ENCODE measurements at places on chromosomes 7 and 10. TPM values are rescaled to one million over a fixed set of nuclear protein-coding genes. Genes with fewer than 3 reads are reported as not detected.
A peak's percentile ranks its signal among the peaks of the same experiment; 100 is the strongest.

GRCh38 chr7:75621124-75621523 lies 117.6 kb downstream of the HIP1 start:
- DNase-seq, result no peak

DNA sequence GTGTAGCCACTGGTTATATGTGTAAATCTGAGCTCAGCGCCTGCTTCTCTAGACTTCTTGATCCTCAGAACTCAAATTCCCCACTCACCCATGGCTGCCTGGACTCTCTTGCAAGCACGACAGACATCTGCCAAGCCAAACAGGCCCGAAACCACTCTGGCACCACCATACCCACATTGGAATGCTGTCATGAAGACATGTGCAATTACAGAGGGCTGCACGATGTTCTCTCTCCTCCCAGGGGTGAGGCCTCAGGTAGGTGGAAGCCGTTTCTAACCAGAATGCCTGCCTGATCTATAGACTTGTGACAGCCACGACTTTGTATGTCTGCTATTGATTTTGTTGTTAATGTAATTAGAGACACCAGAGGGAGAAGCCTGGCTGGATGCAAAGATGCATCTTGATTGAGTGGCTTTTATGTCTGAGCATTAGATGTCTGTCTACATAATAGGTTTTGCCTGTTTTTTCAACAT lies 4.0 kb downstream of the BAMBI start:
- DNase-seq, result no peak

Gene FOXL3
- not detected for total RNA-seq

- DNase-seq, result no peak
Measured at GRCh38 chr7:148964483-148965267, 63.6 kb downstream of the PDIA4 start.

DNA sequence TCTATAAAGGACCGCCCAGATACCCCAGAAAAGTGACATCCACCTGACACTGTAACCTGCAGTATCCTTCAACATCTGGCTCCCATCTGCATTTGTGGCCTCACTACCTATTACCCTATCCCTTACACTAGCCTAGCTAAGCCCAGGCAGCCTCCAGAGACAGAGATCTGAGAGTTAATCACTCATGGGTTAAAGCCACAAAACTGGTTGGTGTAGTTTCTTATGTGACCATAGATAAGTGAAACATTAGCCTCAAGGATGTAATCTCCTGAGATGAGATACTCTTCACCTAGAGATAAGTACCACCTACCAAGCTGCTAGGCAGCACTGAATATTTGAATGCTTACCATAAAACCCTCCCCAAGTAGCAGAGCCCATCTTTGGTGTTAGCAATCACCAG lies 35.4 kb downstream of the CTTNBP2 start:
- no peak for DNase-seq

DNA sequence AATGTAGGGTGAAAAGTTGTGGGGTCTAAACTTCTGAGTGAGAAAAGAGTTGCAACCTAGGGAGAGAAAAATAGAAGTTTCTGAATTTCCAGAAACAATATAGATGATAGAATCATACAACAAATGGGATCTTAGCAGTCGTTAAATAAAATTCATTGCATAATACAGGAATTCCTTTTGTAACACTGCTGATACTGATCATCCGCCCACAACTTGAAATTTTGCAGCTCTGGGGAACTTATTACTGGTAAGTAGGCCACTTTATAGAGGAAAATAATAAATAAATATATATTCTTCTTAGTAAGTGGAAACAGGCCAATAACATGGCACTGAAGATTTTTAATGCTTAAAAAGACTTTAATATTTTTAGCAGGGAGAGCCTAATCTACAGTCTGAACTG lies 81.9 kb upstream of the SMIM30 start:
- no peak for DNase-seq

- DNase-seq, result no peak
Measured at GRCh38 chr10:96176985-96177384, 46.9 kb downstream of the ZNF518A start.

Gene SUN3
- not detected for total RNA-seq

- DNase-seq, result no peak
Measured at GRCh38 chr7:65397730-65398142, 24.1 kb downstream of the ZNF92 start.

- no peak for DNase-seq
Measured at GRCh38 chr10:88865281-88865876, 13.7 kb upstream of the ANKRD22 start.

DNA sequence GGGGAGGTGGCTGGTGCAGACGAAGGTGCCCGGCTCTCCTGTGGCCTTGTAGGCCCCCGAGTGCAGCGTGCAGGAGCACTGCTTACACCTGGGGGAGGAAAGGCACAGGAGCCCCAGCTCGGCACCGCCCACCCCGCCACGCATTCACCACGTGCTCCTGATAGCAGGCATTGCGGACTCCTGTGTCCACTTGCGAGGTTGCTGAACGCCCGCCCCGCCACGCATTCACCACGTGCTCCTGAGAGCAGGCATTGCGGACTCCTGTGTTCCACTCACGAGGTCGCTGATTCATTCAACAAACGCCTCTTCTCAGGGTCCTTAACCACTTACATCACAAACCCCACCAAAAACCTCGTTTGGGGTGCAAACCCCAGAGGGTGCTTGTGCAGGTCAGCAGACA lies 13.9 kb downstream of the MICALL2 start:
- DNase-seq, result no peak

DNA sequence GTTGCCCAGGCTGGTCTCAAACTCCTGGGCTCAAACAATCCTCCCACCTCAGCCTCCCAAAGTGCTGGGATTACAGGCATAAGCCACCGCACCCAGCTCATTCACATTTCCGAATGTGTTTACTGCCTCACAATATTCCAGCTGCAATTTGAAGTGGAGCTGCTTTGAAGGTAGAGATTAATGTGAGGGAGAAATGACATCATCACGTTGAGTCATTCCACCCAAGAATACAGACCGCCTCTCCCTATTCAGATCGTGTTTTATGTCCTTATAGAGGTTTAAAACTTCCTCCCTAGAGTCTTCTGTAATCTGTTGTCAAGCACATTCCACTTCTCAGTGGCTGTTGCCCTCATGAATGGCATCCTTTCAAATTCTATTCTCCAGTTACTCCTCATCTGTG lies 100.4 kb upstream of the PDGFA start:
- no peak for DNase-seq

DNA sequence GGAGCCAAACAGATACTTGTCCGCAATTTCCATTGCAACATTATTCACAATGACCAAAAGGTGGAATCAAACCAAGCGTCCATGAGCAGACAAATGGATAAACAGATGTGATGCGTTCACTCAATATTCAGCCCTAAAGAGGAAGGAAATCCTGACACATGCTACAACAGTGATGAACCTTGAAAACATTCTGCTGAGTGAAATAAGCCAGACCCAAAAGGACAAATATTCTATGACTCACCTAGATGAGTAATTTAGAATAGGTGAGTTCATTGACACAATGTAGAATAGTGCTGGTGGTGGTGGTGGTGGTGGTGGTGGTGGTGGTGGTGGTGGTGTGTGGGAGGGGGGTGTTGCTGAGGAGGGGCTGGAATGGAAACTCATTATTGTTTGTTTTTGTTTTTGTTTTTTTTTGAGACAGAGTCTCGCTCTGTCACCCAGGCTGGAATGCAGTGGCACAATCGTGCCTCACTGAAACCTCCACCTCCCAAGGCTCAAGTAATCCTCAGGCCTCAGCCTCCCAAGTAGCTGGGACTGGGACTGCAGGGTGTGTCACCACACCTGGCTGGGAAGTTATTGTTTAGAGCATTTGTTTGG lies 28.6 kb downstream of the SMKR1 start:
- no peak for DNase-seq

DNA sequence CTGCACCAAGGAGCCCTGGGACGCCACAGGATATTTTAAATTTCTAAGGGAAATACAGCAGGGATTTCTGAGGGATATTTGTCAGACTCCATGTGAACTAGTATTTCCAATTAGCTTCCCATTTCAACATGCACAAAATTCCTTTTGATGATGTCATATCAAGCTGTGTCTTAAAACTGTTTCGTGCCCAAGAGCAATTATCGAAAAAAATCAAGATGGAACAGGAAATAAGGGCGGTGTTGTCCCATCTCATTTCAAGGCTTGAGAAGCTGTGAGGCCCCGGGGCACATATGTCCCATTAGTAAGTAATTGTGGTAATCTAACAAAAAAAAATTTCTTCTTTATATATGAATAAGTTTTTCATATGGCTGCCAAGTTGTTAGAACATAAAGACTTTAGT lies 47.4 kb downstream of the PPP1R17 start:
- no peak for DNase-seq

DNA sequence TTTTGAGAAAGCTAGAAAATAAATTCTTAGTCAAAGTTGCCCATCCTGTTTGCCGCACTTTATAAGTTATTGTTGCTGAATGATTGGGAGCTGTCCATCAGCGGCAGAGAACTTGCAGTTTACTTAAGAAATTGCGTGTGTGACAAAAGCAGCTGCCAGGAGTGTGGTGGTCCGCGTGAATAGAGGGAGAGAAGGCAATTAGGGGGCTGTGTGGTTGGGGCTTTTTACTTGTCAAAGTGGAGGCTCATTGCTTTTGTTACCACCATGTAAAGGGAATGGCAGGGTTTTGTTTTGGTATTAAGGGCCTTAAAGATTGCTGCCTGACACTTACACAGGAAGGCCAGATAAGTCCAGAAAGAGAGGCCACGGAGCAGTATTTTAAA lies 177.8 kb downstream of the TCF7L2 start:
- no peak for DNase-seq

Gene TAF3
- total RNA-seq, result 7.7 TPM

Gene ARF5
- 129 TPM for total RNA-seq

Gene SPDYE2
- not detected for total RNA-seq

GRCh38 chr7:74306730-74307469 lies 17.7 kb downstream of the CLIP2 start:
- no peak for DNase-seq

DNA sequence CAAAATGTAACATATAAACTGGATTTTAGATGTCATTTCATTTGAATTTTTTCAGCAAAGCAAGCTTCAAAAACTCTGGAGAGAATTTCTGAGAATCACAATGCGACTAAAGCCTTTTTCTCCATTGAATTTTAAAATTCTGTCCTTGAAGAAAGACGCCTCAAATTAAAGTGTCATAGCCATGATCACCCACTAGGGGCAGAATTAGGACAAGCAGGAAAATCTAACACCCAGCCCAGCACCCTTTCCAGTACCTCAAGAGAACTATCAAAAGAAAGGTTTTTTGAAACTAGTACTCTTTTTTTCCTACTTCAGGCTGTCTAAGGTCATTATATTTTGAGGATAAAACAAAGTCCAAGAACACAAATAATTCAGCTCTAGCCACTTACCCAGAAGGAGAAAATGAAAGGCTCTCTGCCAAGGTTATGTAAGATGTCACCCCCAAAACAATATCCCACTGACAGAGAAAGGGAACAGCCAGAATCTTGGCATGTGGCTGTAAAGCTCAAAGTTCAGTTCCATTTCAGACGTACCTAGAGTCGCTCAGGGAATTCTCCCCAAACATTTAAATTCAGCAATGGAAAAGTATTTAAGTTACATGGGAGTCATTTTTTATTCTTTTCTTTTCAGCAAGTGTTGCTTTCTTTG lies 299.4 kb downstream of the SNX13 start:
- DNase-seq, result no peak

DNA sequence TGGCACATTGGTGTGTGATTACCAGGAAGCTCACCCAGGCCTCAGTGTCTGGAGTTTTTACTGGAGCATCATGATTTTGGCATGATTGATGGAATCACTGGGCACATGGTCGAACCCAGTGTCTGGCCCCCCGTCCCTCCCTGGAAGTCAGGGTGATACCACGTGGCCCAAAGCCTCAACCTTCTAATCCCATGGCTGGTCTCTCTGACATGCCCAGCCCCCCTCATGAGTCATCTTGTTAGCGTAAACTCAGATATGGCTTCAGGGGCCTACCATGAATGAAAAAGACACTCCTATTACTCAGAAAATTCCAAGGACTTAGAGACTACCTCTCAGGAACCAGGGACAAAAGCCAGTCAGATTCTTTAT lies 109.3 kb downstream of the GRK5 start:
- no peak for DNase-seq

DNA sequence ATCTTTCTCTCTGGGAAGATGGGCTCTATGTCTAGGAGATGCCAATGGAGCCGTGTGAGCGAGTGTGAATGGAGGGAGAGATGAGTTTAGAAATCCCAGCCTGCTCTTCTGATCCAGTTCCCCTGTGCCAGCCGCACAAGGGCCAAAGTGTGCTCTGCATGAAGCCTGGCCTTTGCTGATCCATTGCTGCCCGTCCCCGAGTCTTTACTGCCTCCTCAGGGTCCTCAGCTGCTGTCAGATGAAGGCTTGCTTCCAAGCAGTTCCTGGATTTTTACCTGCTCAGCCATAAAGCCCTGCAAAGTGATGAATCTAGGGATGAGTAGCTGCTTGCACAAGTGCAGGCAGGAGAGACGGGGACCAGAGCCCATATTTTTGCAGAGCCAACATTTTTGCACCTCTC lies 115.9 kb downstream of the ZMIZ1 start:
- no peak for DNase-seq

DNA sequence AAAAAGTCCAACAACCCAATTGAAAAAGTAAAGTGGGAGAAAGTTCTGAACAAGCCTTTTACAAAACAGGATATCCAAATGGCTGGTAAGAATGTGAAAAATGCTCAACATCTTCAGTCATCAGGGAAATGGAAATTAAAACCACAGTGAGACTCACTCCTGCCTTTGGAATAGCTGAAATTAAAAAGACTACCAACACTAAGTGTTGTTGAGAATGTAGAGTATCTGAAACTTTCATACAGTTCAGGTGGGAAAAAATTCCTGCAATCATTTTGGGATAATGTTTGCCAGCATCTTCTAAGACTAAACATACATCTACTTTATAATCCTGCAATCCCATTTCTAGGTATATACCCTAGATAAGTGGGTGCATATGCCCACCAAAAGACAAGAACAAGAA lies 395.1 kb downstream of the GRID1 start:
- DNase-seq, result no peak

- no peak for DNase-seq
Measured at GRCh38 chr7:92737706-92738105, 98.7 kb downstream of the CDK6 start.

GRCh38 chr10:129963641-129964501 lies at the start of gene EBF3:
Gene EBF3 (minus strand): TSS chr10:129964274. CDS start chr10:129963768, 506 bp downstream.
- peak; percentile 25 for DNase-seq

Gene OR2A5
- not detected for total RNA-seq

Gene NUTM2D
- total RNA-seq, result 7.2 TPM

DNA sequence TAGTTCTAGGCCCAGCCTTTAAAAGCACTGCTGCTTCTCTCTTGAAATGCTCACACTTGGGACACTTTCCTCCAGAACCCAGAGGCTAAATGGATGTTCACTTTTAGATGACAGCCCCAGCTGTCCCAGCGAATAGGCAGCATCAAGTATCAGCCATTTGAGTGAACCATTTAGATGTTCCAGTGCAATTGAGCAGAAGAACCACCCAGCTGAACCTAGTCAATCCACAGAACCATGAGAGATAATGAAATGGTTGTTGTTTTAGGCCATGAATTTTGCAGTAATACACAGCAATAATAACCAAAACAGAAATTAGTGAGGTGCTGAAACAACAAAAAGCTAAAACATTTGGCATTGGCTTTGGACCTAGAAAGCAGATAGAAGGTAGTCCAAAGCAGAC lies 273.9 kb downstream of the ETV1 start:
- DNase-seq, result no peak

Gene HYAL4
- total RNA-seq, result not detected

Gene MYO1G
- total RNA-seq, result 6.0 TPM

Gene LIPF
- not detected for total RNA-seq

GRCh38 chr7:132650498-132650897 lies 74.2 kb upstream of the PLXNA4 start:
- no peak for DNase-seq

GRCh38 chr7:18555968-18556367 lies 60.4 kb downstream of the HDAC9 start:
- DNase-seq, result no peak

Data from mucosa of gallbladder (tissue), 1 donor.